ENCODE measurements at places on chromosomes 1 and 21.

DNA sequence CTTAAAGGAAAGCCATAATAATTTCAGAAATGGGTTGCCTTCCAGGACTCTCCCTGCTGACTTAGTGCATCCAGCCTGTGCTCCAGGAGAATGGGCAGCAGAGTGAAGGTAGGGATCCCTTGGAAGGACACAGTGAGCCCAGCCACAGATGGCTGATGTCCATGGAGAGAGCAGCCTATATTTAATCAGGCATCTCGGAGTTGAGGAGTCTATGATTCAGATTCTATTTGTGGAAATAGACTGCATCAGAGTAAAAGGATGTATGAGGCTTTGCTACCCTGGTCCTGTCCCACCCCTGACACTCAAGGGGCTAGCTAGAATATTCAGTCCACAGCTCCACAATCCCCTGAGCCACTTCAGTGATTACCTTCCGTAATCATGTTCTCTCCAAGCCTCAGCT lies 43.8 kb upstream of the PBX1 start:
- no peak for DNase-seq

GRCh38 chr1:234975122-234975940 lies 153.3 kb downstream of the TOMM20 start:
- no peak for DNase-seq

DNA sequence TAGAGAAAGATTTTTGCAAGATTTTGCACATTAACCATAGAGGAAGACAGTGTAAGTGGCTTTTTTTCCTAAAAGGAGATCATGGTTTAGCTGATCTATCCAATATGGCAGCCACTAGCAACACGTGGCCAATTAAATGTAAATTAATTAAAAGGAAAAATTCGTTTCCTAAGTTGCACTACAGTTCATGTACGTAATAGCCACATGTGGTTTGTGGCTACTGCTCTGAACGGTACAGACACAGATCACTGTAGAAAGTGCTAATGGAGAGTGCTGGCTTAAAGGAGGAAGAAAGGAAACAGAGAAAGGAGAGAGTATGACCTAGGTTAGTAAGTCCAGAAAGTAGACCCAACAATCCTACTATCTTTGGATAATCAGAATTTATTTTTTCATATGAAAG lies 170.8 kb downstream of the SIPA1L2 start:
- no peak for DNase-seq

DNA sequence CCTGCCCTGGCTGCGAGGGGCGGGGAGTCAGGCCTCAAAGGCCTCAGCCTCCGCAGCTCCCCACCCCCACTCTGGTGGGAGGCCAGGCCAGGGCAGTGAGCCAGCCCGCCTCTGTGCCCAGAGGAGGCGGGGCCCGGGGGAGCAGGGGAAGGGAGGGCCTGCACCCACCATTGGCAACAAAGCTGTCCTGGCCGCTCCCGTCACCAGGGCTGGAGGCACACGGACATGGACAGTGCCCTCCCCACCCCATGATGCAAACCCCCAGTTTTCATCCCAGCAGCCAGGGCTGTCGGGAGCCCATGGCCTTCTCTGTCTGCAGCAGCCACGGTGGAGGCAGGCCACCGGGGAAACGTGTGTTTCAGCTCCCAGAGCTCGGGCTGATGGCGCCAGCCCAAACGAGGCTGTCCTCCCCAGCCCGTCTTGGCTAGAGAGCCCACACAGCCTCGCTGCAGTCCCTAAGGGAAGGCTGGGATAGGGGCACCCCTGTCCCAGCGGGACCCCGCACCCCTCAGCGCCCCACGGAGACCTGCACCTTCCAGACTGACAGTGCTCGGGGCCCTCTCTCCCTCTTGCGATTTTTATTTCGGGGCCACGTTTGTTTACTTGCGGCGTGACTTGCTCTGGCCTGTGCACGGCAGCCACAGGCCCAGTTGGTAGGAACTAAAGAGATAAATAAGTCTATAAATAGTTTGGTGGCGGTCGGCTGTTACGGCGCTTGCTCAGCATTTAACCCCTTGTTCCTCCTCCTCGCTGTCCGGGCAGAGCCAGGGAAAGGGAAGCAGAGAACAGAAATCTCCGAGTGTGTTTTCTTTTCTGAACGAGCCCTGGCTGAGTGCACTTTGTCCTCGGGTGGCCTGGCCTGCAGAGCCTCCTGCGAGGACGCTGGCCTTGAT lies 101.8 kb downstream of the PRDM16 start:
- no peak for DNase-seq

DNA sequence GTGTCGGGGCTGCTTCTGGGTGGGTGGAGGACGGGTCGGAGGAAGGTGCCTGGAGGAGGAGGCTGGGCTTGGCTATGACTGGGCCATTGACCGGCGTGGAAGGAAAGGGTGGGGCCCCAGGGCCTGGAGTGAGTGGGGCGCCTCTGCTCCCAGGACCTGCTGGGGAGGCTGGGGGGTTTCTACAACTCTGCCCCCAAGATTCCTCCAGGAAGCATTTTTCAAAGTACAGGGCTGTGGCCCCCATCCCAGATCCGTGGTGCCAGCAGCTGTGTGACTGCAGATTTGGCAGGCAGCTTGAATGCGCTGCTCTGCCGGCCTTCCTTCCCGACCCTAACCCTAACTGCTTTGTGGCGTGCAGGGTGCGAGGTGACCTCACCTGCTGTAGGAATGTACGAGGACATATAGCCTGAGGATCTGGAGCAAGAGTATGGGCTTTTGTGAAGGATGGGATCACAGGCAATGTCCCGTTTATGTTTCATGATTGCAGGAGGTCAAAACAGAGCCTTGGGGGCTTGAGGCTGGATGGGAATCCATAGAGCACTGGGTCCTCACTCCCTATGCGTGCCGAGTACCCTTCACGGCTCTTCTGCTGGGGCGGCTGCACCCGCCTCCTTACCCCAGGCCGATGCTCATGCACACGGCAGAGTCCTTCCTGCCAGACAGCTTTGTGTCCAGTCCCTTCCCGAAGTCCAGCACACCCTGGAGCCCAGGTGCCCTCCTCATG lies 24.7 kb downstream of the TRPM2 start:
- no peak for DNase-seq

GRCh38 chr1:155976062-155976912 lies 2.1 kb downstream of the ARHGEF2 start:
- peak; percentile 32 for DNase-seq
